Memory B cell (primary cell): ENCODE measurements at places on chromosomes 16 and 17.

DNA sequence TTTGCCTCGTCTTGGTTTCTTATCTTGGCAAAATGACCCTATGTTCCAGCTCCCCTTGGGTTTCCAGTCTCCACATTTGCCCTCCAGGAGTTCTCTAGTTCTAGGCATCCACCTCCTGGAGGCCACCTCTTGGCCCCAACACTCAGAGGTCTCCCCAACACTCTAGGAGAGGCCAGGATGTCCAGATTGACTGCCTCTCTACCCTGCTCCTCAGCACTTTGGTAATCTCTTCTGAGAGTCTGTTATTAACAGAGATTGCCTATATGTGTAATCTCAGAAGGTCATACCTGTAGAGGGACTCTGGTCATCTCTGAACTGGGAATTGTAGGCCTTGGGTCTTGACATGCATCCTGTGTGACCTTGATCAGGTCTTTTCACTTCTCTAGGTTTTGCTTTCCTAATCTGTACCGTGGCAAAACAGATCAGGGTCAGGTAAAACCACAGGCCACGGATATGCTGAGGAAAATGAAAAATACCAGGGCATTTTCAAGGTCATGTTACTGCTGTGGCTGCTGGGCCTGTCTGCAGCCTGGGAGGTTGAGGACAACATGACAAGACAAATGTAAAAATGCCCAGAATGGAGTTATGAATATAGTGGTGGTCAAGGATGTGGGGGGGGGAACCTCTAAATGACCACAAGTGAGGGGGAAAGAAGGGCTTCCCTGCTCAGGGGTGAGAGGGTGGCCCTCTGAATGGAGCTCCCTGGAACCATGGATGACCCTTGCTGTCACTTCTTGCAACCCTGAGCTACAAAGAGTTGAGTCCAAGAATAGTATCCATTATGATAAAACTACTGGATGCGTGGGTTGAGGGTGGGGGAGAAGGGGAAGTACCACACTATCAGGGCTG lies 5.0 kb upstream of the CCL4L2 start:
- no peak for DNase-seq
- peaks cover 33% of the 10 kb centered on the region for H3K27me3 ChIP-seq
- H3K4me1 ChIP-seq = peaks cover 38% of the 10 kb centered on the region
- no peaks in the 10 kb centered on the region for H3K36me3 ChIP-seq
- no peak overlapping the region for H3K4me3 ChIP-seq
- H3K27ac ChIP-seq = no peak overlapping the region

GRCh38 chr16:81467072-81467471 lies 22.5 kb downstream of the CMIP start:
- H3K4me3 ChIP-seq = no peak overlapping the region
- H3K36me3 ChIP-seq = peaks cover 4% of the 10 kb centered on the region
- DNase-seq = no peak
- H3K27ac ChIP-seq = peak overlapping the region; percentile 68
- H3K4me1 ChIP-seq = peaks cover 54% of the 10 kb centered on the region

- H3K36me3 ChIP-seq = no peaks in the 10 kb centered on the region
- H3K27ac ChIP-seq = no peak overlapping the region
- no peak overlapping the region for H3K4me3 ChIP-seq
- no peak for DNase-seq
- H3K4me1 ChIP-seq = peaks cover 2% of the 10 kb centered on the region
Observed at GRCh38 chr16:2420035-2420434, 9.2 kb upstream of the CCNF start.

GRCh38 chr16:50602531-50603205 lies 54.5 kb downstream of the NKD1 start:
- no peaks in the 10 kb centered on the region for H3K4me1 ChIP-seq
- DNase-seq = no peak
- no peak overlapping the region for H3K27ac ChIP-seq
- H3K4me3 ChIP-seq = no peak overlapping the region
- H3K27me3 ChIP-seq = no peaks in the 10 kb centered on the region

- peaks cover 2% of the 10 kb centered on the region for H3K27me3 ChIP-seq
- H3K36me3 ChIP-seq = no peaks in the 10 kb centered on the region
- no peak for DNase-seq
- no peak overlapping the region for H3K27ac ChIP-seq
- no peak overlapping the region for H3K4me3 ChIP-seq
Observed at GRCh38 chr17:1920948-1921351, 91.1 kb downstream of the RPA1 start.

- peak; percentile 65 for DNase-seq
- H3K4me1 ChIP-seq = peaks cover 36% of the 10 kb centered on the region
- peak overlapping the region; percentile 98 for H3K4me3 ChIP-seq
- H3K27me3 ChIP-seq = no peaks in the 10 kb centered on the region
- H3K27ac ChIP-seq = peak overlapping the region; percentile 99
Observed at GRCh38 chr17:76736349-76737081, 616 bp downstream of the SRSF2 start.

DNA sequence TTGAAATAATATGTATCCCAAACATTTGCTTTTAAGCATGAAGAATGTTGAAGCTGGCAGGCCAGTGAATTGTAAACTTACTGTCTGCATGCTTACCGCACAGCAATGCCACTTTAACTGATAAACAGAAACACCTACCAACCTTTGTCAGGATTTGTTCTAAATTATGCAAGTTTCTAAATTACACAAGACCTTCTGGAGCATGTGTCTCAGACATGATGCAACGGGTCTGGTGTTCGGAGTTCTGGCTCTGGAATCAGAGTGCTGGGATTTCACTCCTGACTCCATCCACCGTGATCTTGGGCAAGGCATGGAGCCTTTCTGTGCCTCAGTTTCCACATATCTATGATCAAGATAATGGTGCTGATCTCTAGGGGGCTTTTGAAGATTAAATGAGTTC lies 111.2 kb downstream of the CCT6B start:
- H3K27ac ChIP-seq = no peak overlapping the region
- H3K27me3 ChIP-seq = peaks cover 8% of the 10 kb centered on the region
- no peaks in the 10 kb centered on the region for H3K4me1 ChIP-seq
- DNase-seq = no peak
- no peak overlapping the region for H3K4me3 ChIP-seq
- no peaks in the 10 kb centered on the region for H3K36me3 ChIP-seq

- peaks cover 34% of the 10 kb centered on the region for H3K36me3 ChIP-seq
- no peak overlapping the region for H3K4me3 ChIP-seq
- H3K27me3 ChIP-seq = no peaks in the 10 kb centered on the region
- peaks cover 3% of the 10 kb centered on the region for H3K4me1 ChIP-seq
- no peak for DNase-seq
- peak overlapping the region; percentile 60 for H3K27ac ChIP-seq
Observed at GRCh38 chr16:30488764-30489605, 16.4 kb downstream of the ITGAL start.

DNA sequence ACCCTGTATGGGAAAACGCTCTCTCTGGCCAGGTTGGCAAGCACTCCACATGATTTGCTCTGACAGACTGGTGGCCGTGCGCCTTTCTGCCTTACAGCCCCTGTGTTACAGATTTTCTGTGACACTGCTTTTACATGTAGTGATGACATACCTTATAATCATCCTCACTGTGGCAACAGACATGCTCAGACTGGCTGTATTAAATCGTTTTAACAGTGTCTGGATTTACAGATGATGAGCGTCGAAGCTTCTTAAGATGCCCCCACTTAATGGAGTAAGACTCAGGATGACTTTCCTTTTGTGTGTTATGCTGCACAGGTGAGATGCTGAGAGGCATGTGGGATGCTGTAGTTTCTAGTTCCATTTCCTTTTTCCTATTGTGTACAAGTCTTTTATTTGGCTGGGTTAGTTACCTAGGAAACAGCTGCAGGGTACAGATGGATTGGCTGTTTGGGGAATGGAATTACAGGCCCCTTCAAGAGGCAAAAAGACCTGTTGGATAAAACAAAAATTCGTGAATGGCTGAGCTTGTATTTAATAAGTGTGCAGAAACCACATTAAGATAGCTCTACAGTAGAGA lies 20.9 kb upstream of the VWA3A start:
- no peak overlapping the region for H3K27ac ChIP-seq
- H3K4me1 ChIP-seq = no peaks in the 10 kb centered on the region
- H3K4me3 ChIP-seq = no peak overlapping the region
- peaks cover 6% of the 10 kb centered on the region for H3K36me3 ChIP-seq
- no peaks in the 10 kb centered on the region for H3K27me3 ChIP-seq

GRCh38 chr17:34519282-34519681 lies 60.1 kb upstream of the TMEM132E start:
- no peak overlapping the region for H3K27ac ChIP-seq
- no peak for DNase-seq
- no peaks in the 10 kb centered on the region for H3K36me3 ChIP-seq
- H3K27me3 ChIP-seq = peaks cover 14% of the 10 kb centered on the region

GRCh38 chr16:77807-78443 lies at the start of gene MPG:
Gene MPG (plus strand): TSS chr16:78225. CDS start chr16:78310, 85 bp downstream.
- peaks cover 25% of the 10 kb centered on the region for H3K4me1 ChIP-seq
- DNase-seq = peak; percentile 77
- H3K36me3 ChIP-seq = peaks cover 4% of the 10 kb centered on the region
- peaks cover 6% of the 10 kb centered on the region for H3K27me3 ChIP-seq
- peak within 1 kb of the TSS; percentile 89 for H3K4me3 ChIP-seq

GRCh38 chr17:62706598-62707424 lies 79.3 kb downstream of the MRC2 start:
- H3K36me3 ChIP-seq = no peaks in the 10 kb centered on the region
- no peak overlapping the region for H3K27ac ChIP-seq
- H3K4me1 ChIP-seq = peaks cover 3% of the 10 kb centered on the region
- peaks cover 8% of the 10 kb centered on the region for H3K27me3 ChIP-seq

- H3K4me1 ChIP-seq = peaks cover 8% of the 10 kb centered on the region
- peak overlapping the region; percentile 35 for H3K27ac ChIP-seq
- H3K4me3 ChIP-seq = peak overlapping the region; percentile 41
- H3K27me3 ChIP-seq = no peaks in the 10 kb centered on the region
- H3K36me3 ChIP-seq = peaks cover 7% of the 10 kb centered on the region
- no peak for DNase-seq
Observed at GRCh38 chr16:12750554-12750918, 53.2 kb downstream of the CPPED1 start.

DNA sequence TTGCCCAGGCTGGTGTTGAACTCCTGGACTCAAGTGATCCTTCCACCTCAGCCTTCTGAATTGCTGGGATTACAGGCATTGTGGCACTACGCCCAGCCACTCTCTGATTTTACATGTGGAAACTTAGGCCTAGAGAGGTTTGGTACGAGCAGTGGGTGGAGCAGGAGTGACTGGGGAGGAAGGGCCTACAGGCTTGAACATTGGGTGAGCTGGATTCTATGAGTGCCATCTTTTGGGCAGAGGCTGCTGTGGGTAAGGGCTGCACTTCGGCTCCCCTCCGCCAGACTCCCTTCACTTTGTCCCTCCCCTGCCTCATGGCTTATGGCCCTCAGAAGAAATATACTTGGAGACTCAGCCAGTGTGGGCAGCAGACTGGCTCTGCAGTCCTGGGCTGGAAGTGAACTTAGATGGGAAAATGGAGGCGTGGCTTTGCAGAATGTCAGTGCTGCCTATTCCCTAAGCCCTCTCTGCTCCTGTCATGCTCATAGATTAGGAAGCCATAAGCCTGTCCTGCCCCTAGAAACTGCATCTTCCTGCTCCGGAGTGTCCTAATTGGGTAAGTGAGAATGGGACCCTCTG lies 9.5 kb upstream of the MRC2 start:
- no peak overlapping the region for H3K4me3 ChIP-seq
- no peak for DNase-seq
- H3K36me3 ChIP-seq = peaks cover 10% of the 10 kb centered on the region
- no peak overlapping the region for H3K27ac ChIP-seq
- H3K4me1 ChIP-seq = no peaks in the 10 kb centered on the region
- no peaks in the 10 kb centered on the region for H3K27me3 ChIP-seq

DNA sequence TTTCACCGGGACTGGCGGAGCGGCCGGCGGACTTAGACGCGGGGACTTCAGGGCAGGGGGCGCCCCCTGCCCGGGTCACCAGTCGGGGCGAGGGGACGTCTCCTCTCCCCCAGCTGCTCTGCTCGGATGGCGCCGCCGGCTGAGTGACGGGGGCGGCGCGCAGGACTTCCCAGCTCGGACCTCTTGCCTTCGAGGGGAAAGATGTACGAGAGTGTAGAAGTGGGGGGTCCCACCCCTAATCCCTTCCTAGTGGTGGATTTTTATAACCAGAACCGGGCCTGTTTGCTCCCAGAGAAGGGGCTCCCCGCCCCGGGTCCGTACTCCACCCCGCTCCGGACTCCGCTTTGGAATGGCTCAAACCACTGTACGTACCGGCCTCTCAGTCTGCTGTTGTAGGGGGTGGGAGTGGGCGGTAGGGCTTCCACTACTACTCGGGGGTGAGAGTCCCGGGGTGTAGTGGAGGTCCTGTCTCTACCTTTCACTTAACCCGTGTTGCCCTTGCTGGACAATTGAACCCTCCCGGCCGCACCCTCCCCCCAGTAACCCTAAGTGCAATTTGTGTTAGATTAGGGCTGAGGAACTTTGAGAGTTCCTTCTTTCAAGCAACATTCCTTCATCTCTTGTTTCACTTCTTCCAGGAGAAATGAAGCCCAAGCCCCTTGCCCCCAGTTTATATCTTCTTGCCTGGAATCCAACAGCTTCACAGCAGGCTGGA lies 21.9 kb downstream of the GJD3 start:
- no peaks in the 10 kb centered on the region for H3K27me3 ChIP-seq
- H3K27ac ChIP-seq = peak overlapping the region; percentile 82
- no peak for DNase-seq
- H3K4me3 ChIP-seq = peak overlapping the region; percentile 82

DNA sequence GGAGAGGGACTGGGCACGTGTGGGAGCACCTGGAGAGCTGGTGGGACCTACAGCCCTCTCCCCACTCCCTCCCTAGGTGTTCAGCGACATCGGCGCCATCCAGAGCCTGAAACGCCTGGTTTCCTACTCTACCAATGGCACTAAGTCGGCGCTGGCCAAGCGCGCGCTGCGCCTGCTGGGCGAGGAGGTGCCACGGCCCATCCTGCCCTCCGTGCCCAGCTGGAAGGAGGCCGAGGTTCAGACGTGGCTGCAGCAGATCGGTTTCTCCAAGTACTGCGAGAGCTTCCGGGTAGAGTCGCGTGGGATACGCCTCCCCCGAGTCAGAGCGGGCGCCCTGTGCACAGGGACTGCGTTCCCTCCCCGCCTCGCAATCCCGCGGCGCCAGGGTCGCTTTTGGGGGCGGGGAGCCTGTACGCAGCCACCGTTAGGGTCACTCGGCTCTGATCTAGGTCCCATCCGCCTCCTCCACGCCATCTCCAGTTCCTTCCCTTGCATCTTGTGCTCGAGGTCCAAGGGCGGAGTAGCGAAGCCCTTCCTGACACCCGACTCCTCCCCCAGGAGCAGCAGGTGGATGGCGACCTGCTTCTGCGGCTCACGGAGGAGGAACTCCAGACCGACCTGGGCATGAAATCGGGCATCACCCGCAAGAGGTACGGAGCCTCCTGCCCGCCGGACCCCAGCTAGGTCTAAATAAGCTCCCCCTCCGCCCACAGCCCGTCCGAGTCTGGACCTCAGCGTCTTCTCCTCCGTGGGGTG lies 13.0 kb downstream of the SARM1 start:
- H3K4me1 ChIP-seq = peaks cover 15% of the 10 kb centered on the region
- peaks cover 12% of the 10 kb centered on the region for H3K36me3 ChIP-seq
- H3K27ac ChIP-seq = peak overlapping the region; percentile 35
- peaks cover 10% of the 10 kb centered on the region for H3K27me3 ChIP-seq
- H3K4me3 ChIP-seq = peak overlapping the region; percentile 92
- DNase-seq = no peak

- no peaks in the 10 kb centered on the region for H3K27me3 ChIP-seq
- peak overlapping the region; percentile 80 for H3K4me3 ChIP-seq
- H3K27ac ChIP-seq = peak overlapping the region; percentile 97
- H3K4me1 ChIP-seq = peaks cover 2% of the 10 kb centered on the region
- peaks cover 4% of the 10 kb centered on the region for H3K36me3 ChIP-seq
Observed at GRCh38 chr16:1444730-1445517, 568 bp upstream of the CCDC154 start.
